SW 1271 (cell line): ENCODE measurements at places on chromosomes 6 and 20.

GRCh38 chr6:38603496-38603895 is 36.2 kb downstream of the BTBD9 start:
- no peak for DNase-seq

- no peak for DNase-seq
These were observed 42.2 kb upstream of the IFNGR1 start for GRCh38 chr6:137261361-137261760.

- no peak for DNase-seq
These were observed 35.5 kb upstream of the NCOA3 start for GRCh38 chr20:47466213-47466612.

DNA sequence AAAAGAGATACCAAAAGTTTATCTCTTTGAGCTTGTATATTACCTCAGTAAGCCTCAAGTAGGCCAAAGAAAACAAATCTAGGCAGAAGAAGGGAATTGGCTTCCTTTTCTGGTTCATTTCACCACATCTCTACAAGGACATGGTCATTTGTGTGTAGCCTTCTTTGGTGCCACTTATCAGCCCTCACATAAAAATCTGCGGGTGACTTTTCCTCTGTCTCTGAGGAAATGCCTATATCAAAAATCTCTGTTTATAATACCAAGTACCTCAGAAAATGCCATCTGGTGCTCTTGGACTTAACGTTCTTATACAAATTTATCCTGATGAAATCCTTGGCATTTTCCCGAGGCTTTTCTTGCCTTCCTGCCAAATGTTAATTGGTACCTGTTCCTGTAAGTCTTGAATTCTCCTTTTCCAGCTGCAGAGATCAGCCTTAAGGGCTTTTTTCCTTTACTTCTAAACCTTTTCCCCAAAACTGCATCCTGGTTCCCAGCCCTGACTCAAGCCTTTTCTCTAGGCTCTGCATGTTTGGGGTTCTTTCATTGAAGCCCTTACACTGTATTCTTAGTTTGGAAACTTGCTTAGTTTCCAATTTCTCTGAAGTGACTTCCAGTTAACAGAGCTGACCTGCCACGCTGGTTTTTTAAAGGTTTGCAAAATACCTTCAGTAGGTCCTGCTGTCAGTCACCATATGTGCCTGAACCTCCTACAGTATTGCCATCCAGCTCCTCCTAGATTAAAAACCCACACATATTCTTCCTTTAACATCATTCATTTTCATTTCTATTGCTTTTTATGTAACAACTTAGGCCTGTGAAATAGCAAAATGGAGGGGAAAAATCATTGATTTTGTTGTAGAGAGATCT is 191.2 kb upstream of the PREP start:
- no peak for DNase-seq

GRCh38 chr6:85436411-85436810 is 13.5 kb upstream of the NT5E start:
- no peak for DNase-seq

DNA sequence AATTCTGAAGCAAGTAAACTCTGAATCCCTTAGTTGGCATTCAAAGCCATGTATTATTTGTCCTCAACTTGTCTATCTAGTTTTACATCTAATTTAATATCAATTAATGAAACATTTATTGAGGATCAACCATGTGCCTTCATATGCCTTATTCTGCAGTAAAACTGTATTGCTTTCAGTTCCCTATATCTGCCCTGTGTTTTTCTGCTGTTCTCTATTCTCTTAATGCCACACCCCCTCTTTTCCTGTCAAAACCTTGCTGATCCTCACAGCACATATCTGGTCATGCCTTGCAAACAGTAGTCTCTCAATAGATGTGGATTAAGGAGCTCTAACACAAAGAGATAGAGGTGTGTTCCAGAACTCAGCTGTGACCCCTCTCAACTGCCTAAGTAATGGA is 2.0 kb downstream of the FIG4 start:
- DNase-seq = no peak

GRCh38 chr6:155486721-155487294 is 31.2 kb upstream of the NOX3 start:
- no peak for DNase-seq

DNA sequence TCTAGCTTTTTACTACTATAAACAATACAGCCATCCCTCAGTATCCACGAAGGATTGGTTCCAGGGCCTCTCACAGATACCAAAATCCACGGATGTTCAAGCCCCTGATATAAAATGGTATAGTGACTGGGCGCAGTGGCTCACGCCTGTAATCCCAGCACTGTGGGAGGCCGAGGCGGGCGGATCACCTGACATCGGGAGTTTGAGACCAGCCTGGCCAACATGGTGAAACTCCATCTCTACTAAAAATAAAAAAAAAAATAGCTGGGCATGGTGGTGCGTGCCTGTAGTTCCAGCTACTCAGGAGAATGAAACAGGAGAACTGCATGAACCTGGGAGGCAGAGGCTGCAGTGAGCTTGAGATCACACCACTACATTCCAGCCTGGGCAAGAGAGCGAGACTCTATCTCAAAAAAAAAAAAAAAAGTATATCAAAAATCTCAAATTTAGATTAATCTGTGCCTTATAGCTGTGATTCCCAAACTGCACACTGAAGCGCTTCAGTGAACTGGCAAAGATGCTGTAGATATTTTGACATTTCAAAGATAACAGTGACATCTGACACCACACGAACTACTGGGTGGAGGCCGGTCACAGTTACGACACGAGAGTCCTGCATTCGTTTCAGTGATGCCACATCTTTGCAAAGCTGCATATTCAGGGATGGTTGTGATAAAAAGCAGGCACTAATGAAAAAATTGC is 38.3 kb downstream of the MRS2 start:
- no peak for DNase-seq

- DNase-seq = no peak
These were observed 5.5 kb downstream of the KATNA1 start for GRCh38 chr6:149642829-149643580.

DNA sequence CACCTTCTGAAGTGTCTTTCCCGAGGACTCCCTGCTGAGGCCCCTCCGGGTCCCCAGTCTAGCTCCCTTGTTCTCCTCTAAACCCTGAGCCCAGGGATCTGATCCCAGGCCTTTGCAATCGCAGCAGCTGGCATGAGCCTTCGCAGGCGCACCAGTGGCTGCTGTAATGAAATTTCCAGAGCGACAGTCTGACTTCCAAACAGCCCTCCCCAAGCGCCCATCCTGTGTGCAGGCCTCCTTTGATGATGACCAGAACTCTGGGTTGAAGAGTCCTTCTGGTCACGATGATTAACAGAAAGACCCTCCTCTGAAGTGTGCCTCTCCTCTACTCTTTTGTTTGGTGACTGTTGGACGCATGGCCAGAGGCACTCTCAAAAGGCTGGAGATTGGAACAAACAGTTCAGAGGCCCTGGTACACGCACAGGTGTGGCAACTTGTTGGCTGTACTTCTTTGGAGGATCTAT is 89.1 kb upstream of the MPC1 start:
- no peak for DNase-seq

GRCh38 chr6:143901885-143902750 is 37.8 kb downstream of the ZC2HC1B start:
- DNase-seq = no peak

DNA sequence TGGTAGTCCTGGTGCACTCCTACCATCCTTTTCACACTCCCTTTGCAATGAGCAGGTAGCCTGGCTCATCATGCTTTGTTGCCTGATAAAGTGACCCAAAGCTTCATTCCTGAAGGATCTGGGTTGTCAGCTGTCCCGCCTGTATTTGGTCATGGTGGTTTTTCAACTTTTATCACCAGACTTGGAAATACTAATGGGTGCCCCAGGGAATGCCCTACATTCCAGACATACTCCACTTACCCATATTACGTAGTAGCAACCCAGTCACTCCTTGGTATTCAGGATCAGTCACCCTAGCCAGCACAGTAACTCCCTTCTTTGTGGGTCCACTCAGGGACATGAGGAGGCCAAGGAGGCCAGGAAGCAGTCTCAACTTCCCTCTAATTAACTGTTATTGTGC is 199.2 kb downstream of the MAFB start:
- DNase-seq = no peak

DNA sequence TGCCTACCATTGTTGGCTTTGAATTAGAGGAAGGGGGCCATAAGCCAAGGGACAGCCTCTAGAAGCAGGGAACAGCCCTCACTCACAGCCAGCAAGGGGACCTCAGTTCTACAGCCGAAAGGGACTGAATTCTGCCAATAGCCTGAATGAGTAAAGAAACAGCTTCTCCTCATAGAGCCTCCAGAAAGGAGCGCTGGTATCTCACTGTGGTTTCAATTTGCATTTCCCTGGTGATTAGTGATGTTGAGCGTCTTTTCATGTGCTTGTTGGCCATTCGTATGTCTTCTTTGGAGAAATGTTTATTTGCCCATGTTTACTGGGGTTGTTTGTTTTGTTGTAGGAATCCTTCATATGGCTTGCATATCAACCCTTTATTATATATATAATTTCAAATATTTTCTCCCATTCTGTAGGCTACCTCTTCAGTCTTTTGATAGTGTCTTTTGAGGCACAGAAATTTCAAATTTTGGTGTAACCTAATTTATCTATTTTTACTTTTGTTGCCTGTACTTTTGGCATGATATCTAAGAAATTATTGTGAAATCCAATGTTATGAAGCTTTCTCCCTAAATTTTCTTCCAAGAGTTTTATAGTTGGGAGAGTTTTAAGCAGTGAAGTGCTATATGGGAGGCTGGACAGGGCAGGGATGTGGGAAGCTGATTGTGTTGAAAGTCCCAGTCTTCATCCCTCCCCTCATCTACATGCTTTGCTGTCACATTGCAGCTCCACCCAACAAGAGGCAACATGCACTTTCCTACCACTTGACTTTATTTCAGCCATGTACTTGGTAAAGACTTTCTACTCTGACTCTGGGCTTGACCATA is 82.3 kb upstream of the SHLD1 start:
- no peak for DNase-seq

DNA sequence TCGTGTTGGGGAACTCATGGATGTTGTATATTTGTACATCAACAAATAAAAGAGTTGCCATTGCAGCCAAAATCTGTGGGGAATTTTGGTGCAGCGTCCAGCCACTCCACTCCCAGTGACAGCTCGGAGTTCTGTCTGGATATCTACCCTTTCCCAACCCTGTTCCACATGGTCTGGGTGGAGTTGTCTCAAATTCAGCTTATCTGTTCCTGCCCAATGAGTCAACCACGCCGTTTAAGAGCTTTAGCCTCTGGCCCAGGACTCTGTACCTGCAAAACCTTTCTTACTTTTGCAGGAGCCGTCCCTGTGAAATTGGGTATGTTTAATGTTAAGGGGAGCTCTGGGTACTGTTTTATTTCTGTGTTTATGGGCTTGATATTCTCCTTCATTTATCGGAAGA is 33.9 kb upstream of the OVOL2 start:
- DNase-seq = no peak

- DNase-seq = no peak
These were observed 9.6 kb upstream of the HSF2 start for GRCh38 chr6:122389704-122390372.

DNA sequence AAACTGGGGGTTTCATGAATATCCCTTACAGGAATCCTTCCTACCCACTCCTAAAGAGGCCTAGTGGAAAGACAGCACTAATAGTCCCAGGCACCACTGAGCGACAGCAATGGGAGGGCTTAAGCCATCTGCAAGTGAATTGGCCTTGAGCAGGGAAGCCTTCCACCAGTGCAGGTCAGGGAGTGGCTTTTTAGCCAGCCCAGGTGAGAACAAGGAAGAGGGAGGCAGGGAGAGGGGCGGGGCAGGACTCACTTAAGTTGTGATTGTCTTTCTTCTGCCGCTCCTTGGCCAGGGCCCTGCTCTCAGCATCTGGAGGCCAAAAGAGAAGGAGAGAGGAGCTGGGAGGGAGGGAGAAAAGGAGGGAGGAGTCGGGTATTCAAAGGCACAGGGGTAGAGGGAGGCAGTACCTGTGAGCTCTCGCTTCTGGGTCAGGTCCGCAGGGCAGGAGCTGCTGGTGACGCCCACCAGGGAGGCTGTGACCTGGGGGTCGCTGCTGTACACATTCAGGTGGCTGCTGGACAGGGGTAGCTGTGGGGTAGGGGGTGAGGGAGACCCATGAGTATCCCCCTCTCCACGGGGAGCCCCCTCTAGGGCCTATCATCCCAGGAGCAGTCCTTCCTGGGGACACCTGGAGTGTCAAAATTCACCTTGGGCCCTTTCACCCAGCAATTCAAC is 47.8 kb downstream of the TFEB start:
- no peak for DNase-seq

GRCh38 chr6:128487055-128487454 is 33.3 kb downstream of the PTPRK start:
- peak; percentile 15 for DNase-seq

- no peak for DNase-seq
These were observed 57.6 kb upstream of the CCDC28A start for GRCh38 chr6:138716013-138716412.

DNA sequence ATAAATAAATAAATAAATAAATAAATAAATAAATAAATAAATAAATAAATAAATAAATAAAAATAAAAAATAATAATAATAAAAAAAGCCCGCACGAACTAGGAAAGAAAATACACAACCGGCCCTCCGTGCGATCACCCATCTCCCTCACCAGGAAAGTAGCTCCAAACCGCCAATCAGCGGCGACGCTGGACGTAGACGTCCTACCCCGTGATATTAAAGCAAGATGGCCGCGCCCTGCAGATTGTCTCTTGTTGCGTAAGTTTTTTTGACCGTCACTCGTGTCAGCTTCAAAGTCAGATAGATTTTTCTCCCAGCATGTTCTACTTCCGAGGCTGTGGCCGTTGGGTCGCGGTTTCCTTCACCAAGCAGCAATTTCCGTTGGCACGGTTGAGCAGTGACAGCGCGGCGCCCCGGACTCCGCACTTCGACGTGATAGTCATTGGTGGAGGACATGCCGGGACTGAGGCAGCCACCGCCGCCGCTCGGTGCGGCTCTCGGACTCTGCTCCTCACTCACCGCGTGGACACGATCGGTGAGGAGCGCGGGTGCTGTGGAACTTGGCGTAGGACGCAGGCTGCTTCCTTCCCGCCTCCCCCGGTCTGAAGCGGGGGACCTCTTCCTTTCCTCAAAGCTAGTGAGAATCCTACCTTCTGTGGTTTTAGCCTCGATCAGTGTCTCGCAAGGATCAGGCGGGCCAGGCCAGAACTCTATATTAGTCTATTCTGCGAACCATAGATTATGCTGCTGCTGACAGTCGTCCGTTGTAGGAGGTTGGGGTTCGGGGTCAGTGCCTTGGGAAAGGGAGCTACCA is at the start of gene MTO1:
Gene MTO1 (plus strand): TSS at position 201 of the 814 bp plus-strand sequence. CDS start 118 bp downstream, at position 319.
- peak; percentile 74 for DNase-seq

GRCh38 chr6:105163183-105163582 is 16.6 kb downstream of the POPDC3 start:
- DNase-seq = no peak

DNA sequence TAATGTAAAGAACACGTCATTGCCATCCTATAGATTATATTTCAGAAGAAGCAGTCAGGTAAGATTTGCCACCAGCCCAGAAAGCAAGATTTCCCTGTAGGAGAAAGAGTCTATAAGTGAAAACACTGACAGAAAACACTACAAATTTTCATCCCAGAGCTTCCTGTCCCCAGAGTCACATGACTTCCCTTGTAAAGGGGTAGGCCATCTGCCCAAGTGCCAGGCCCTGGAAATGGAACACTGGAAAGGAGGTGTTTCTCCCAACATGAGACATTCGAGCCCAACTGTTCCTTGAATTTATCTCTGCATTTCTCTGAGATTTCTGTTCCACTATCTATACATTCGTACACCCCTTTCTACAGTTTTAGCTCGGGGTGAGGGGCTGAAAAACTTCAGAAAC is 46.9 kb downstream of the RAMACL start:
- no peak for DNase-seq
